ENCODE measurements at places on chromosomes 16 and 17. TPM values are rescaled to one million over a fixed set of nuclear protein-coding genes. Genes with fewer than 3 reads are reported as not detected.

GRCh38 chr16:58605562-58605961 is 24.1 kb downstream of the CNOT1 start:
- H3K4me1 ChIP-seq = no peaks in the 10 kb centered on the region
- no peak for DNase-seq
- no peak overlapping the region for H3K27ac ChIP-seq
- no peaks in the 10 kb centered on the region for H3K27me3 ChIP-seq

The SLC22A31 gene
- total RNA-seq = 0.17 TPM

GRCh38 chr16:18804540-18804939 is 3.2 kb upstream of the ARL6IP1 start:
- peaks cover 3% of the 10 kb centered on the region for H3K36me3 ChIP-seq
- no peak overlapping the region for H3K27ac ChIP-seq
- H3K27me3 ChIP-seq = no peaks in the 10 kb centered on the region
- H3K4me3 ChIP-seq = no peak overlapping the region
- DNase-seq = peak; percentile 15

- H3K27ac ChIP-seq = no peak overlapping the region
- no peak for DNase-seq
- no peaks in the 10 kb centered on the region for H3K4me1 ChIP-seq
- no peaks in the 10 kb centered on the region for H3K27me3 ChIP-seq
Measured at GRCh38 chr16:5214466-5214865, 116.9 kb upstream of the EEF2KMT start.

DNA sequence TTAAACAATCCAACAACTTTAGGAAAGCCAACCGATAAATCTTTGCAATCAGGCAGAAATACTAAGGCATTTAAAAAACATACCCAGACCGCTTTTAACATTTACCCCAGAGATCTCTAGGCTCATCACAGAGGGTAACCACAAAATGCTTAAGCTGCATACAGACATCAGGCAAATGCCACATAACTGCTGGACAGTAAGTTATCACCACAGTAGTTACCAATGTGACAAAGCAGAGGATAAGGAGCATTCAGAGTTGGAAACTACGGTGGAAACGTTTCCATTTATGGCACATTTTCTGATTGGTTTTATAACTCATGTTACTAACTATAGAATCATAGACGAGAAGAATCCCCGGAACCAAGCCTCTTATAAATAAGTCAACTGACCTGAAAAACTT is 77.5 kb downstream of the KANSL1 start:
- peaks cover 3% of the 10 kb centered on the region for H3K4me1 ChIP-seq
- DNase-seq = peak; percentile 66
- no peak overlapping the region for H3K27ac ChIP-seq
- no peaks in the 10 kb centered on the region for H3K27me3 ChIP-seq

DNA sequence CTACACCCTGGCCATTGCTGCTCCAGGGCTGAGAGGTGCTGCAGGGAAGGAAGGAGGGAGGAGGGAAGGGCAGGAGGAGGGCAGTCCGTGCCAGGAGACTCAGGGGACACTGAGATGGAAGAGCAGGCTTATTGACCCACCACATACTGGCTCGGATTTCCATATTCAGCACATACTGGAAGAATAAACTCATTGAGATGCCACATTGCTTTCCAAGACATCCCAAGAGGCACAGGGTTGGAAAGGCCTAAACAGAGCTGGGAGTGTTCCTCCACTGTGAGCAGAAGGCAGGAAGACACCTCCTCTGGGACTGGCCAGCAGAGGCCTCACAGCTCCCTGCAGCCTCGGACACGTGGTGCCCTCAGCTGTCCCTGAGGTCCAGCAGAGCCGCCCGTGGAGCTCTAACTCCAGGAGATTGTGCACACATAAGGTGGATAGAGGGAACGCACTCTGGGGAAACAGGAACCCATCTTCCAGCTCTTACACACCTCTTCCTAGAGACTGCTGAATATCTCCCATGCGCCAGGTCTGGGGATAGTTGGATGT is 17.4 kb downstream of the CCDC182 start:
- no peak overlapping the region for H3K27ac ChIP-seq
- H3K36me3 ChIP-seq = no peaks in the 10 kb centered on the region
- DNase-seq = no peak
- H3K4me1 ChIP-seq = no peaks in the 10 kb centered on the region

All from fibroblast of lung (primary cell).